Skin of body (tissue), 3 donors: ENCODE measurements at places on chromosomes 2 and 18.

DNA sequence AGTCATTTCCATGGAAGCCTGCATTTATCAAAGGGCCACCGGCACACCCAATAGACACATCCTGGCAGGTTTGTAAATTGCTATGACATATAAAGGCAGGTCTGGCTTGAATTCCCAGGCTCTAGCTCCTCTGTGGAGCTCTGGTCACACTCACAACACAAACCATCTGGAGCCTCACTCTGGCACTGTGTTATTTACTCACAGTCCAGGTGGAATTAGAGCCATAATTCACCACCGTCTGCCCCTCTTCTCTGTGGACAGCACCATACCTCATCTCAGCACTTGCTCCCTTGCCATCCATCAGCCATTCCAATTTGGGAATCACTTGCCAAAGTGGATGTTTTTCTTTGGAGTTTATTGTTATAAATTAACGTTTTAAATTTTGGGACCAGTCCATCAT lies 84.3 kb upstream of the OSR1 start:
- DNase-seq: no peak

DNA sequence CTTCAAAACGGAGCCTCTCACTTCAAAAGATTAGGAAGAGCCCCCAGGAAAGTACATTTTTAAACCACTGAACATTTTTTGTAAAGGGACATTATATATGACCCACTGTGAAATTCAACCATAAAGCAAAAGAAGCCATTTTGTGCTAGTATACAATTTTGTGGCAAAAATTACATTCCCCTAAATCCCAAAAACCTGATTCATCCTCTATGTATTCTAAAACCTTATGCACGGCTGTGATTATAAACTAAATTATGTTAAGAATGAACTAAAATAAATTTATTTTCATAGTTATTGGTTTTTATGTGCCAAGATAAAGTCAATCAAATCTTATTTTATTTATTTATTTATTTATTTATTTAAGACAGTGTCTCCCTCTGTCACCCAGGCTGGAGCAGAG lies 48.5 kb downstream of the RTN4 start:
- no peak for DNase-seq

- DNase-seq: no peak
Observed at GRCh38 chr2:10883801-10884478, 27.8 kb upstream of the KCNF1 start.

DNA sequence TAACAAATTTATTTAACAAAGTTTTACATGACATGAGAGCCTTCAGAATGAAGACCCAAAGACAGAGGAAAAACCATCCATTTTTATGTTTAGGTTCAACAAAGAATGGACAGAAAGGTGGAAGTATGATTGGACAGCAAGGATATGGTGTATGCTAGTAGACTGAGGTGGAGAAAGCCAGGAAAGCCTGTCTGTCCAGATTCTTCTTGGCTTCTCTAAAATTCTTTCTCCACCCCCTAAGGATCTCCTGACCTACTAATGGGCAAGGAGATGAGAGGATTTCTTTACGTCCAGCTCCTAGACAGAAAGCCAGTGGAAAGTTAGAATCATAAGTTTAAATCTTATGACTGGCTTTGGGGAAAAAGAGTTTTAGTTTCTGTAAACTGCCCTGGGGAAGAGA lies 3.0 kb downstream of the ATIC start:
- DNase-seq: no peak

DNA sequence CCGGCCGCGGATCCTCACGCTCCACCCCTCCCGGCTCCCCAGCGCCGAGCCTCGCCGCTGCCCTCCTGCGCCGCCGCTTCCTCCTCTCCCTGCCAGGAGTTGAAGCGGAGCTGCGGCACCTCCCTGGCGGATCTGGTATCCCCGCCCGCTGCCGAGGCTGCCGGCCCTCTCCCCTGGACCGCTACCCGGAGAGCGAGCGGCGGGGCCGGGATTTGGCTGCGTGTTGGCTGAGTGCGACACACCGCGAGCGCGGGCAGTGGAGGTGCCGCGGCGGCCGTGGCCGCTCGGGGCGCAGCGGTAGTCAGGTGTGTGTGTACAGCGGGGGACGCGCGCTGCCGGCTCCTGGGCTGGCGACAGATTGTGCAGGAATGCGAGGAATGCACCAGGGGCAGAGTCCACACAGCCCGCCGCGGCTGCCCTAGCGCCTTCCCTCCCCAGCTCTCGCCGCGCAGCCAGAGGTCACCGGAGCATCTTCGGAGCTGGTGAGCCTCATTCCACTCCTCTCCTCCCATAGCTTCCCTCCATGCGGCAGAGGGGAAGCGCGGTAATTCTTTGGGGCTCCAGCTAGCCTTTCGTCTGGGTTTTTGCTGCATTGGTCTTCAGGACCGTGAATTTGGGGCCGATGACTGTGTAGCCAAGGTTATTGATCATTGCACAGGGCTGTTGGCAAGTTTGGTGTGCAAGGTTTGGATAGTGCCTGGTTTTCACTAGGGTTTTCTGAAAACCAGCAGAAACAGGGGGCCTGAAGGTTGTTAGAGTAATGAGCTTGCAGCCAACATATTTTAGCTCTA lies 1.3 kb downstream of the PKP4 start:
- peak; percentile 20 for DNase-seq

DNA sequence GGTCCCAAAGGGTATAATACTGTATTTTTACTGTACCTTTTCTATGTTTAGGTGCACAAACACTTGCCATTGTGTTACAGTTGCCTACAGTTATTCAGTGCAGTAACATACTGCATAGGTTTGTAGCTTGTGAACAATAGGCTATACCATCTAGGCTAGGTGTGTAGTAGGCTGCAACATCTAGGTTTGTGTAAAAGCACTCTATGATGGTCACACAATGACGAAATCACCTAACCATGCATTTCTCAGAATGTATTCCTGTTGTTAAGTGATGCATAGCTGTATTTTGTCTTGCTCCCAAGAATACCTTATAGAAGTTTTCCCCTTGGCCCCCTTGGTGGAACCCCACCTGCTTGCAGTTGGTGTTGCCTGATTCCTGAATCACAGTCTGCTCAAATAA lies 29.3 kb upstream of the AGFG1 start:
- DNase-seq: no peak

- no peak for DNase-seq
Observed at GRCh38 chr18:77013811-77014521, 118.6 kb downstream of the MBP start.

GRCh38 chr2:108449410-108450130 lies 564 bp downstream of the GCC2 start:
- peak; percentile 39 for DNase-seq

- DNase-seq: no peak
Observed at GRCh38 chr2:236167297-236168109, 683 bp downstream of the GBX2 start.

DNA sequence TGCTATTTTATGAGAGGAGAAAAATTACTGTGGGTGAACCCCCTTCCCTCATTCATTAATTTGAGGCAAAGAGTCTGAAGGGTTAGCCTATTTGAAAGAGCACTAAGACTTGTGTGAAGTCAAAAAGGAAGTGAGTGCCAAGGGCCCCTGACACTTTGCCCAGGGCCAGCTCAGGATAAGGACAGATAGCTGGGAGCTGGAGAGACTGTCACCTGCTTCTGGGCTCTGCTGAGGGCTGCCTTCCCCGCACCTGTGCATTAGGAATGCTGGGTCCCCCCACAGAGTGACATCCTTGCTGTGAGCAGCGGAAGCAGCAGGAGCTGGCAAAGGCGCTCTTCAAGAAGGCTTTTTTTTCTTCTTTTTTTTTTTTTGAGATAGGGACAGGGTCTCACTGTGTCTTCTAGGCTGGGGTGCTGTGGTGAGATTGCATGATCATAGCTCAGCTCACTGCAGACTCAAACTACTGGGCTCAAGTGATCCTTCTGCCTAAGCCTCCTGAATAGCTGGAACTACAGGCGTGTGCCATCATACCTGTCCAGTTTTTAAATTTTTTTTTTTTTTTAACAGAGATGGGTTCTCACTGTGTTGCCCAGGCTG lies 148.3 kb downstream of the AQP4 start:
- no peak for DNase-seq

GRCh38 chr18:66136039-66136438 lies 385.2 kb downstream of the CDH7 start:
- no peak for DNase-seq

DNA sequence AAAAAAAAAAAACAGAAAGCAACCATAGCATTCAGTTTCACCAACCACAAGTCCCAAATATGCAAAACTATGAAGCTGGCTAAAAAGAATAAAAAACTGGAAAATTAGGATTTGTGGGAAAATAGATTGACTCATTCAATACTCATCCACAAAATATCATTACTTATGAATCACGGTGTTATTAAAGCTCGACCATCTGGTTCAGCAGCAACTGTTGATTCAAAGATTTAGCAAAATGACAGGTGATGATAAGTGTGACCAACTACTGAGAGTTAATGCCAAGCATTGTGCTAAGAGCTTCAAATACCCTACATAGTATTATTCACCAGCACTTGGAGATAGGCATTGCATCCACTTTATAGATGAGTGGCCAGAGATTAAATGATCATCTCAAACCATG lies 26.2 kb upstream of the XDH start:
- DNase-seq: no peak

GRCh38 chr18:76528477-76529432 lies 33.7 kb upstream of the ZNF516 start:
- peak; percentile 86 for DNase-seq

DNA sequence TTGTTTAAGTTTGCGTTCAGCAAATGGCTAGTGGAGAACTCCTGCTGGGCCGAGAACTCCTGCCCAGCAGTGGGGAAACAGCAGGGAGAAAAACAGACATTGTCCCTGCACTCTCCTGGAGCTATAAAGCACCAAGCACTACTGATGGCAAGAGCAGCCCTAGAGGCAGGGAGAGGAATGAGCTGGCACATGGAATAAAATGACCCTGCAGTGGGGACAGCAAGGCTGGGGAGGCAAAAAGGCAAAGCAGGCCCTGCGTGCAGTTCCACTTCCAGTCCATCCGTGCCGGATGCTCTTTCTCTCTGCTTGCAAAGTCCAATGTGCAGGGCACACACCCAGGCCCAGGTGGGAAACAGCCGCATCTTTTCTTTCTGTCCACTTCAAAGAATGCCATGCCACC lies 415.5 kb downstream of the LRATD1 start:
- DNase-seq: no peak
